ENCODE measurements at places on chromosomes 12 and 14. TPM values are rescaled to one million over a fixed set of nuclear protein-coding genes. Genes with fewer than 3 reads are reported as not detected.

The CCDC197 gene
- total RNA-seq = not detected

The TMBIM4 gene
- 69.2 TPM for total RNA-seq

The RNASE2 gene
- total RNA-seq = not detected

The OTUB2 gene
- 1.5 TPM for total RNA-seq

The TSHR gene
- total RNA-seq = not detected

The SCNN1A gene
- 0.26 TPM for total RNA-seq

The KIAA0586 gene
- 17.8 TPM for total RNA-seq

The TSPAN9 gene
- 35.2 TPM for total RNA-seq

The DLGAP5 gene
- 8.1 TPM for total RNA-seq

The HOXC4 gene
- total RNA-seq = 0.26 TPM

The LTB4R gene
- total RNA-seq = 1.0 TPM

The SYNDIG1L gene
- total RNA-seq = not detected

The PTCSC3 gene
- not detected for total RNA-seq

The ITFG2 gene
- total RNA-seq = 13.5 TPM

The TOMM20L gene
- total RNA-seq = not detected

The PTPN6 gene
- 0.26 TPM for total RNA-seq

The SYNE3 gene
- 15.9 TPM for total RNA-seq

The NEDD1 gene
- 24.9 TPM for total RNA-seq

The IFNG-AS1 gene
- not detected for total RNA-seq

The TMEM119 gene
- total RNA-seq = 358 TPM

The KRT5 gene
- not detected for total RNA-seq

The MSRB3 gene
- 31.3 TPM for total RNA-seq

The GLRX5 gene
- total RNA-seq = 28.4 TPM

The IRAK3 gene
- 7.4 TPM for total RNA-seq

The GRIP1 gene
- total RNA-seq = 0.26 TPM

The ARHGEF25 gene
- total RNA-seq = 40.0 TPM

The GPR132 gene
- 0.26 TPM for total RNA-seq

The FAR2 gene
- total RNA-seq = 5.4 TPM

The PRIM1 gene
- total RNA-seq = 4.9 TPM

The AICDA gene
- not detected for total RNA-seq

The CLEC4D gene
- not detected for total RNA-seq

The KLRK1 gene
- total RNA-seq = not detected

The RAPGEF3 gene
- total RNA-seq = 2.8 TPM

The GLIPR1L2 gene
- total RNA-seq = 0.33 TPM

The TMEM132C gene
- total RNA-seq = under 0.01 TPM

The KRT77 gene
- total RNA-seq = not detected

The DPPA3 gene
- not detected for total RNA-seq

The XRCC3 gene
- total RNA-seq = 9.2 TPM

The NELL2 gene
- total RNA-seq = 0.26 TPM

The CTSG gene
- total RNA-seq = not detected

The GZMH gene
- total RNA-seq = not detected

The SLCO1C1 gene
- not detected for total RNA-seq

The DHRS2 gene
- not detected for total RNA-seq

Measured in fibroblast of lung (primary cell).